Stimulated activated CD4-positive, alpha-beta T cell treated with anti-CD3 and anti-CD28 coated beads, Interleukin-15, amount 100 ng/mL, for 1 hour (primary cell): ENCODE measurements at places on chromosomes 12 and 14.

GRCh38 chr14:31297701-31298344 is 90.2 kb upstream of the HECTD1 start:
- DNase-seq, result no peak

GRCh38 chr12:131348231-131348630 is 362.7 kb upstream of the SFSWAP start:
- no peak for DNase-seq

DNA sequence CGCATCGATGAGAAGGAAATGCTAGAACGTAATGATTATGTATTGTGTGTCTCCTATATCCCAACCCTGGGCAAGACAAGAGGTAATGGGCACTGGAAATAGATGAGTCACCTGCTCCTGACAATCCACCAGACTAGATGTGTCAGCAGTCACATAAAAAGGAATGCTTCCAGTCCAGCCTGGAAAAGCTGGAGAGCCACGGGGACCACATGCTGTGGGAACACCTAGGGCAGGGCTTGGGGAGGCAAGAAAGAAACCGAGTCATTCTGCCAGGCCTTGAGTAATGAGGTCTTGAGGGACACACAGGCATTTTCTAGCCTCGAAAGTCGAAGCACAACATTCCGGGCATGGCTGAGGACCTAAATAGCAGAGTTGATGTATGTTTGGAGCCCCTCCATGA is 716.7 kb upstream of the TMEM132C start:
- DNase-seq, result no peak

DNA sequence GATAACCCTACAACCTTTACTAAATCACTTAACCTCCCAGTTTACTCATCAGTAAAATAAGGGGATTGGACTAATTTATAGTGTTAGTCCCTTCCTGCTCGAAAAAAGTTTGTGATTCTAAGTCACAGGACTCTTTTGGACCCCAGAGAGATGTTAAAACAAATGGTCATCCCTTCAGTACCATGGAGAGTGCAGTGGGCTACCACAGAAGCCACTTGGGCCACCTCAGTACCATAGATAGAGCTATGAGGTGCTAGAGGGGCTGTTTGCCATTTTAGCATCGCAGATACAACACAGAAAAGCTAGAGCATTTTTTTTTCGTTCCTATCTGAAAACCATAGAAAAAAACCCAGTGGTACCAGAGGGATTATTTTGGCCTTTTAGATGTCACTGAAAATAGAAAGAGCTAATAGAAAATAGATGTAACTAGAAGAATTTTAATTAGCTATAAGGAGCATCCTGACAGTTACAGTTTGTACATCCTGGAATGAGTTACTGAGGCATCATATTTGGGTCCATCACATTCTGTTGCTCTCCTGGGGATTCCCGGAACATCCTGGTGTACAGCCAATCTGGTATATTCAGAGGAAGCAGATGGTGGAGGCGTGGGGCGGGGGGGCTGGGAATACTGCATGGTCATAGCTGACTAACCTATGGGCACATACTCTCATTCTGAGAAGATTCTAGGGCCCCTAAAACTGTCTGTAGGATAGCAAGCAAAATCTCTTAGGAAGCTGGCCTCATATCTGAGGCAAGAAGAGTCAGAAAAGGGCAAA is 2.8 kb downstream of the ZNF219 start:
- DNase-seq, result no peak

DNA sequence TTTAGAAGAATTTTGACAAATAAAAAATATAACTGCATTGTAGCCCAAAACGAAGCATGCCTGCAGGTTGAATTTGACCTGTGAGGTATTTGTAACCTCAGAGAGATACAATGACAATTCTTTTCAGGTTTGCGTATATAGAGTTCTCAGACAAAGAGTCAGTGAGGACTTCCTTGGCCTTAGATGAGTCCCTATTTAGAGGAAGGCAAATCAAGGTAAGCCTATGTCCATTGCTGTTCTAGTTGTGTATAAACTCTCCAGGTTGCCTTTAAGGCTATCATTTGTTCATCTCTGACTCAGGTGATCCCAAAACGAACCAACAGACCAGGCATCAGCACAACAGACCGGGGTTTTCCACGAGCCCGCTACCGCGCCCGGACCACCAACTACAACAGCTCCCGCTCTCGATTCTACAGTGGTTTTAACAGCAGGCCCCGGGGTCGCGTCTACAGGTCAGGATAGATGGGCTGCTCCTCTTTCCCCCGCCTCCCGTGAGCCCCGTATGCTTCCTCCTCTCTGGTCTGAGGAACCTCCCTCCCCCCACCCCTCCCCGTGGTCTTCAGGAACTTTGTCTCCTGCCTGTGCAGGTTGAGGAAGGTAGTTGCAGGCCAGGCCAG is 2.7 kb downstream of the PABPN1 start:
- no peak for DNase-seq

DNA sequence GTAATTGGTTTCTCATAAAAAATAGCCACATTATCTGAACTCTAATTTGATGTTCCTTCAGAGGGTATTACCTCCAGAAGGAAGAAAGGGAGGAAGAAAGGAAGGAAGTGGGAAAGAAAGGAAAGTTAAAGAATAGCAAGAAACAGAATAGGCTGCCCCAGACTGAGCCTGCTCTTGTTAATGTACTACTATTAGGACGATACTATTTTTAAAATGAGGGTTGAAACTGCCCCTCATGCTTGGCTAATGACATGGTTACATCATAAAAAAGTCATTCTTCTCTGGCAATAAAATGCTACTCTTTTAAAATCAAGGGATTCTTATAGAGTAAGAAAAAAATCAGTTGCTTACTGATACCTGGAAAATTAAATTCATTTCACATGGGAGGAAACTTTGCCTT is 253.0 kb downstream of the KTN1 start:
- no peak for DNase-seq

DNA sequence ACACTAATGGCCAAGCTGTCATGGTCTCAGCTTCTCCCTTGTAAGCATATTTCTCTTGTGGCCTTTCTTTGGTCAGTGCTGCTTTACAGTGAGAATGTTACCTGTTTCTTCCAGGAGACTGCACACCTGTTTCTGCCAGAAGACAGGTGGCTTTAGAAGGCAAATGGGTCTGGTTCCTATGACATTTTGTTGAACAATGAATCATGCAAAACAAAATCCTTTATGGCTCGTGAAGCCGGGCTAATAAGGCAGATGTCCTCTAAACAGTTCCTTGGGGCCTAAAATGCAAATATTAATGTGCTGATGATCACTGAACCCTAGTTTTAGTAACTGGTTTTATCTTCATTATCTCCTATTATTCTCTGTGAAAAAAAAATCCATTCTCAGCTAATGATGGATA is 927.6 kb downstream of the GALC start:
- DNase-seq, result no peak

DNA sequence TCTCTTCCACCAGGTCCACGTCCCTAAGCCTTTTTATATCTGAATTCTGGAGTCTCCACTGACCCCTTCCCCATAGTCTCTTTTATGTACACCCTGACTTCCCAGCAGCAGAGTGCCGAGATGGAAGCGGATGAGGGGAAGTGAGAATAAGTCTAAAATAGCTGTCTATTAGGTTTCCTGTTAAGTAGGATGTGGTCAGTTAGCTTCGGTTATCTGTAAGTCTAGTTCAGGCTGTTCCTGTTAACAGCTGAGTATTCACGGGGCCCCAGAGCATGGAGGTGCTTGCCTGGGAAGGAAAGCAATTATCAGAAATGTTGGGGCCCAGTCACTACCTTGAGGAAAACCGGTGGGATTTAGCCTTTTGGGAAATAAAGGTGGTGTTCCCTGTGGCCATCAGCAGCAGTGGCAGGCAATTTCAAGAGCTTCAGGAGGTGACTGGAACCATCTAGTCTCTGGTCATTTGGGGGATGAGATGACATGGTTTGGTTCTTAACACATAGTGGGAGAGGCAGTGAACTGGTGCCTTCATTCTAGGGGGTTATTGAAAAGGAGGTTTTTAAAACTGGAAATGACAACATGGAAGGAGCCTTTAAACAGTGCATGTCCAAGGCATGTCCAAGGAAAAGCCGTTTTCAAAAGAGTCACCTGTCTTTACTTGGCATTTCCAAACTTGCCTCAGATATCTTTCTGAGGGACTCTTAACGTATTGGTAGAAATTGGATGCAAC is 21.8 kb downstream of the CHST11 start:
- no peak for DNase-seq

DNA sequence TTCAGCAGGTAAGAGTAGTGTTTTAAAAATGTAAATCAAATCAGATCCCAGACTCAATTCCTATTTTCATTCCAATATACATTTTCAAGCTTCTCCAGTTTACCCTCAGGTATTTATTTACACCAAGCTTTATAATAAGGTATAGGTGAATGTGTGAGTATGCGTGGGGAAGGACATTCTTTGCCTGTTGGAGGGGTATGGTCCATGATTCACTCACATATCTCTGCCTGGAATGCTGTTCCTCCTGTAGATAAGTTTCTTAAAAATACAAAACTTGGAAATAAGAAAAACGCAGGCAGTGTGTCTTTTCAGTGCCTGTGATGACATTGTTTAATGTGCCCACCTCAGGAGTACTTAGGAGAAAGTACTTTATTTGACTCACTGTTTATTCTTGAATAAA is 118.6 kb downstream of the CCDC91 start:
- no peak for DNase-seq

GRCh38 chr12:66964629-66965028 is 285.8 kb upstream of the GRIP1 start:
- no peak for DNase-seq

- DNase-seq, result no peak
Measured at GRCh38 chr14:102138535-102138934, 1.2 kb upstream of the WDR20 start.

DNA sequence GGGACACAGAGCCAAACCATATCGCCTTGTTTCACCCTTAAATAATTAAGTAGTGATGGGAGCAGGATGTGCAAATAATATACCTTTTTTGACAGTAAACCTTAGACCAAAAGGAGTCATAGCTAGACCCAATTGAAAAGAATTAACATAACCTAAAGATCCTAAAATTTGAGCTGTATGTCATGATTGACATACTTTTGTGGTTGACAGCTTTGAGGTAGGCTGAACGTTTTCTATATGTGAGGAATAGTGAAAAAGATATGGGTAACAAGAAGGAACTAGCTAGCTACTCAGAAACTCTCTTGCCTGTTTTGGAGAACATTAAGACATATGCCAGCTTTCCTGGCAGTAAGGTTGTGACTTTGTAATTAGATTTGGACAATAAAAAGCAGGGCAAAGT is 320.6 kb downstream of the KCNC2 start:
- DNase-seq, result no peak

- DNase-seq, result no peak
Measured at GRCh38 chr12:74983917-74984316, 225.7 kb downstream of the KCNC2 start.

- no peak for DNase-seq
Measured at GRCh38 chr12:5581019-5581418, 149.1 kb downstream of the NTF3 start.

DNA sequence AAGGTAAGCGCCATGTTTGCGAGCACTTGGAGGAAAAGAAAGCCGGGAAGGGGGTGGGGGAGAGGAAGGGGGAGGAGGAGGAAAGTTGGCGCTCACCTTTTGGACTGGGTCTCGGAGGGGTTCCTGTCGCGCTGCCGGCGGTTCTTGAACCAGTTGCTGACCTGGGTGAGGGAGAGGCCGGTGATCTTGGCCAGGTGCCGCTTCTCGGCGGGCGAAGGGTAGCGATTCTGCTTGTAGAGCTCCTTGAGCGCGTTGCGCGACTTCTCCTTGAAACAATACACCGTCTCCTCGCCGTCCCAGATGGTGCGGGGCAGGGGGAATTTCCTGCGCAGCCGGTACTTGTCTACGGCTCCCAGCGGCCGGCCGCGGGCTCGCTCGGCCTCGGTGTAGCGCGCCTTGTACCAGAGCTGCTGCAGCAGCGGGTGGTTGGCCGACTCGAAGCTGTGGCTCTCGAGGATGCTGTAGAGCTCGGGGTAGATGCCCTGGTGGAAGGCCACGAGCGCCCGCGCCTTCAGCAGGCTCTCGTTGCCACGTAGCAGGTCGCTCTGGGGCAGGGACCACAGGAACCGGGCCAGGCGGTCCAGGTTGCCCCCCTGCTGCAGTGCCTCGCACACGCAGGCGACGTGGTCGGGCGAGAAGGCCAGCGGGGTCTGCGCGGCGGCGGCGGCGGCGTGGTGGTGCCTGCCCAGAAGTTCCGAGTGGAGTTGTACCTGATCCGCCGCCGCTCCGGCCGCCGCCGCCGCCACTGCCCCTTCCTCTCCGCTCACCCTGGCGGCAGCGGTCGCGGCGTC is 840 bp downstream of the SIX4 start:
- DNase-seq, result no peak

DNA sequence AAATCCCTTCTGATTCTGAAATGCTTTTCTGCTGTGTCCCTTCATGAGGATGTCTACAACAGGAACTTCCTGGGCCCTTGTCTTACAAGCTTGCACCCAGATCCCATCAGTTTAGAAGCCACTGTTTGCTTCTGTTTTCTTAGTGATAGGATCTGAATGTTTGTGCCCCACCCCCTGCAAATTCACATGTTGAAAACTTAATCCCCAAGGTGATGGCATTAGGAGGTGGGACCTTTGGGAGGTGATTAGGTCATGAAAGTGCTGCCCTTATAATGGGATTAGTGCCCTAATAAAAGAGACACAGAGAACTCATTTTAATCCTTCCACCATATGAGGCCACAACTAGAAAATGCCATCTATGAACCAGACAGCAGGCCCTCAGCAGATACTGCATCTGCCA is 36.0 kb upstream of the GNPNAT1 start:
- no peak for DNase-seq

DNA sequence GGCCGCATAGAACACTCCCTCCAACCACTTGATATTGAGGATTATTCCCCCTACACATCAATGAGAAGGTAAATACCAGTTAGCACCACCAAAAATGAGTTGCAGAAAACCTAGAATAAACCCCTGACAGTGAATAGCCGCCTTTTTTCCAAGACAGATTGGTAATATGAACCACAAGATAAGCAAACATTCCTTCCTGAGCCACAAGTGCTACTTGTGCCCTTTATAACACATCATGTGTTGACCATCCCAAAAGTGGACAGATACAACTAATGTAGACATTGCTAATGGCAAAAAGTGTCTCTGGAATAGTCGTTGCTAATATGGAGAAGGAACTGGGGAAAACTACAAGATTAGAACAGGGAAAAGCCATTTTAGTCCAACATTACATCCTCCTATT is 17.2 kb downstream of the NOXRED1 start:
- no peak for DNase-seq

DNA sequence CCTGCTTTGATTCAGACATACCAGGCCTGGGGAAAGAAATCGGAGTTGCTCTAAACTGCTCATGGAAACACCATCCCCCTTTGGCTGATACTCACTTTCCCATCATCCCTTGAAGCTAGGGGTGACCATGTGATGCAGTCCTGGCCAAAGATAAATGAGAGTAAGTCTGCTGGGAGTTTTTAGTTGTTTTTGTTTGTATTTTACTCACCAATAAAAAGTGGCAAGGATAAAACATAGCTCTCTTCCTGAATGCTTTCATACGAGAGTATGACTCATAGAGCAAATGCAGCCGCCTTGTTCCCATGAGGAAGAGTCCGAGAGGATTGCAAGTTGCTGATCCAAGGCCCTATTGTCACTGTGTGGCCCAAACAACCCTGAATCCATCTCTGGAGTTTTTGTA is 126.4 kb upstream of the TMEM132C start:
- DNase-seq, result no peak
